ENCODE measurements at places on chromosomes 3 and 15. TPM values are rescaled to one million over a fixed set of nuclear protein-coding genes. Genes with fewer than 3 reads are reported as not detected.

SELENOT gene
- 106 TPM for total RNA-seq

KLHL40 gene
- total RNA-seq = not detected

LDHAL6B gene
- not detected for total RNA-seq

TIMP4 gene
- total RNA-seq = 5.1 TPM

B3GALNT1 gene
- 10.6 TPM for total RNA-seq

Data from smooth muscle cell of bladder (primary cell).